Activated CD4-positive, alpha-beta T cell treated with anti-CD3 and anti-CD28 coated beads for 24 hours (primary cell): ENCODE measurements at places on chromosomes 13 and 19.

- DNase-seq, result no peak
Observed at GRCh38 chr19:23801803-23802202, 43.1 kb upstream of the ZNF681 start.

GRCh38 chr19:30017172-30017571 is 75.1 kb downstream of the URI1 start:
- no peak for DNase-seq

DNA sequence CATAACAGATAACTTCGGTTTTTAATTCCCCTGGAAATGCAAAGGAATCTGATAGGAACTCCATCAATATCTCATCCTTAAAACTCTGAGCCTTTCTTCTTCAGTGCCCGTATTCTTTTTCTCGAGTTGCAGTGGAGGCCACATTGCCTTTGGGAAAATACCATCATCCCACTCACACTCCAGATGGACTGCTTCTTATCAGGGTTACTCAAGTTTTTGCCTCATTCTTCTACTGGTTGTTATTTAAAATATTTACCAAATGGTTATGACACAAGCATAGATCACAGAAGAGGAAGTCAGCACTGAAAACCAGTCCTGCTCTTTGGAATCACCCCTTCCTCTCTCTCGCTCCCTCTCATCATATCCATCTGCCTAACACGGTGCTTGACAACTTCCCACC is 1020.5 kb upstream of the SLC10A2 start:
- no peak for DNase-seq

DNA sequence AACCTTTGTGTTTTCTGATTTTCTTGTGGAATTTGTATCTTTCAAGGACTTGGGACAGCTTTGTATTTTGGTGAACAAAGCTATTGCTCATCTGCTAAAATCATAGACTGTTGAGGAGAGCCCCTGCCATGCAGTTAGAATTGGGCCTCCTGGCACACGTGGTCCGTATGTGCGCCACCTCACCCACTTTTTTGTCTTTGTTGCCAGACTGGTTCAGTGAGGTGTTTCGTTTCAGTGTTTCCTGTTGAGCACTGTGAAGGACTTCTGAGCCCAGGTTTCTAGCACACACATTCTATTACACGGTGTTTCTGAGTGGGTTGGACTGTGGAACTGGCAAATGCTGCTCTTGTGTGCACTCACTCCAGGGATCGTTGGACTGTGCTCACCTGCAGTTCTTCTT is 37.6 kb upstream of the RNF113B start:
- DNase-seq, result no peak

- DNase-seq, result no peak
Observed at GRCh38 chr13:50464349-50465251, 378.9 kb downstream of the DLEU7 start.

GRCh38 chr13:113793718-113794085 is 34.7 kb downstream of the TMEM255B start:
- no peak for DNase-seq

DNA sequence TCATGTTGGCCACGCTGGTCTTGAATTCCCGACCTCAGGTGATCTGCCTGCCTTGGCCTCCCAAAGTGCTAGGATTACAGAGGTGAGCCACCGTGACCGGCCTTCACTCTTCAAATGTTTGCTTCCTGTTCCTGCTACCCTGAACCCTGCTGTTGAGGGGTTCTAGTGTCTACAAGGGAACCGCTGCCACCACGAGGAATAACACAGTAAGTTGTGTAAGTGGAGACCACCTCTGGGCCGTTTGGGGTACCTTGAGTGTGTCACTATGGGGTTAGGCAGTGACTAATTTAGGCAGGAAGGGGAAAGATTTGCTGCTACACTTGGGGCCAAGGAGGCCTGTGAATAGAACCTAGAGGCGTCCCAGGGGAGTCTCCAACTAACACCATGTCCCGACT is 2.2 kb upstream of the MYADM start:
- no peak for DNase-seq

DNA sequence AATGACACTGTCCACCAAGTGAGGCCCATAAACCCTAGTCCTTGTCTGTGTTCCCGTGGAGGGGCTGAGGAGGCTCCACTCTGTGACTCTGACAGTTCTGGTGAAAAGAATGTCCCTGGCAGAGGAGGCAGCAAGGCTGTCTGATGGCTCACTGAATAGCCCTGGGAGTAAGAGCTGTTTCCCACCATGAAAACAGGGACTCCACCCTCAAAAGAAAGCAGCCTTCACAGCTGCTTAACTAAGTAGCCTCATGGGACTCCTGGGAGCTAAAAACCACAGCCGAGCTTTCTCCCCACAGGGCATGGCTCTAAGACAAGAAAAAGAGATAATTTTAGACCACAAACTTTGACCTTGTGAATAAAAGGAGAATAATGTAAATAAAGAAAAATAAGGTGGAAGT is 135.1 kb upstream of the FRY start:
- DNase-seq, result no peak

DNA sequence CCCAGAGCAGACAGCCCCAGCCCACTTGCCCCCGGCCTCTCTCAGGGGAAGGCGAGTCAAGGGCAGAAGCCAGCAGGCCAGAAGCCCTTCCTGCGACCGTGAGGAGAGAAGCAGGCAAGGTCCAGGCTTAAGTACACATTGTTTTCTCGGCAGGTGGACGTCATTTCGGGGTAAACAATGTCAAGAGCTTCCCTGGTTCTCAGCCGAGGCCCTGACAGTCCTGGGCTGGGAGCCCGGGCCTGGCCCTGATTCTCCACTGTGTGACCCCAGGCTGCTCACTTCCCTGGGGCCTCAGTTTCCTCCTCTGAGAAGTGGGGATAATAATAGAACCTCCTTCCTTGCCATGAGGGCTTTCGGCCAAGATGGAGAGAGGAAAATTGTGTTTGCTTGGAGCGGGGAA is 19.4 kb downstream of the PLVAP start:
- DNase-seq, result no peak

GRCh38 chr19:13003081-13003480 is 7.8 kb downstream of the NFIX start:
- no peak for DNase-seq

DNA sequence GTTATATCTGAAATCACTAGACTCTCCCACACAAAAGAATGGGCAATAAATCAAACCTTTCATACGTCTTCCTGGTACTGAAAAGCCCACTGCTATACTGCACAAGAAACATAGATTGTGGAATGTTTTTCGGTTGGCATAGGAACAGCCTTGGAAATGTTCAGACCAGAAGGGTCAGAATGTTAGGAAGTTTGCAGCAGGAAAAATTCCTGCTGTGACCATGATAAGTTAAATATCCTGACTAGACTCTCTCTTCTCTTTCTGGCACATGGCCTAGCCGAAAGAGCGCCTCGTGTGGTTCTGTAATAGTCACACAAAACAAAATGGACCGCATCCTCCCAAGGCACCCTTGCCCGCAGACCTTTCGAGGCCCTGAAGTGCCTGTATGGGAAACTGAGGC is 427.2 kb downstream of the COG6 start:
- DNase-seq, result no peak

- DNase-seq, result peak; percentile 38
Observed at GRCh38 chr19:58059003-58059670, at the start of gene ZNF135. Gene ZNF135, plus strand, starts transcription at chr19:58059282. Its CDS starts 721 bp downstream, at chr19:58060003.

- DNase-seq, result no peak
Observed at GRCh38 chr13:110799246-110800236, 86.0 kb downstream of the ING1 start.

DNA sequence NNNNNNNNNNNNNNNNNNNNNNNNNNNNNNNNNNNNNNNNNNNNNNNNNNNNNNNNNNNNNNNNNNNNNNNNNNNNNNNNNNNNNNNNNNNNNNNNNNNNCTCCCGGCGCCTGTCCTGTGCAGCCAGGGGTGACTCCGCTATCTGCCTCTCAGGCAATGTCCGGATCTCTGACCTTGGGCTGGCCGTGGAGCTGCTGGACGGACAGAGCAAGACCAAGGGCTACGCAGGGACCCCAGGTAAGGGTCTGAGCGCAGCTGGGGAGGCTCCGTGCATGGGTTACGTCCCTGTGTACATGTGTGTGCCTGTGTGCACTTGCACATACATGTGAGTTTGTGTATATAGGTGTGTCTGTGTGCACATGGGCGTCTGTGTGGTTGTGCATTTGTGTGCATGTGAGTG is 36.1 kb upstream of the TMEM255B start:
- DNase-seq, result no peak

GRCh38 chr13:50867637-50867945 is 24.1 kb upstream of the DLEU7 start:
- no peak for DNase-seq

DNA sequence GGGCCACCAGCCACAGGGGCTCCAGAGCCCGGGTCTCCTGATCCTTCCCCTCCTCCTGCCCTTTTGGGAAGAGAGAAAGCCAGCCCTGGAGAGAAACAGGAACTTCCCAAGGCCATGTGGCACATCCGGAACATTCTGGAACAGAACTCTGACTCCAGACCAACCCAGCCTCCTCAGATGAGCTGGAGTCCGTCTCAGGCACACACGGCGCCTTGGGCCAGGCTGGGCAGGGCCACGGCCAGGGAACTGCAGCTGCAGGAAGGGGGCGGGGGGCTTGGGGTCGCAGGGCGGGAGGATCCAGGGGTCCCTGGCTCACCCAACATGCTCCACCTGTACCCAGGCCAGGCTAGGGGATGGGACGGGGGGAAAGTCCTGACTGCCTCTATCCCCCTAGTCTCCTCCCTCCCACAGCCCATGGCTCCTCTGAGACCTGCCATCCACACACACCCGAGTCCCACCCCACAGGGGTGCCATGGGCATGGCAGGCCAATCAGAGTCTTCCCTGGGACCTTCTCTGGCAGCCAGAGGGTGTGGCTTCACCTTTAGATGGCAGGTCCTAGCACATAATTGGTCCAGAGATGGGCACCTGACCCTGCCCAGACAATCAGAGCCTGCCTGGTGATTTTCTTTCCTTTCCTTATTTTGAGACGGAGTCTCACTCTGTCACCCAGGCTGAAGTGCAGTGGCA is 22.9 kb downstream of the SBNO2 start:
- no peak for DNase-seq

DNA sequence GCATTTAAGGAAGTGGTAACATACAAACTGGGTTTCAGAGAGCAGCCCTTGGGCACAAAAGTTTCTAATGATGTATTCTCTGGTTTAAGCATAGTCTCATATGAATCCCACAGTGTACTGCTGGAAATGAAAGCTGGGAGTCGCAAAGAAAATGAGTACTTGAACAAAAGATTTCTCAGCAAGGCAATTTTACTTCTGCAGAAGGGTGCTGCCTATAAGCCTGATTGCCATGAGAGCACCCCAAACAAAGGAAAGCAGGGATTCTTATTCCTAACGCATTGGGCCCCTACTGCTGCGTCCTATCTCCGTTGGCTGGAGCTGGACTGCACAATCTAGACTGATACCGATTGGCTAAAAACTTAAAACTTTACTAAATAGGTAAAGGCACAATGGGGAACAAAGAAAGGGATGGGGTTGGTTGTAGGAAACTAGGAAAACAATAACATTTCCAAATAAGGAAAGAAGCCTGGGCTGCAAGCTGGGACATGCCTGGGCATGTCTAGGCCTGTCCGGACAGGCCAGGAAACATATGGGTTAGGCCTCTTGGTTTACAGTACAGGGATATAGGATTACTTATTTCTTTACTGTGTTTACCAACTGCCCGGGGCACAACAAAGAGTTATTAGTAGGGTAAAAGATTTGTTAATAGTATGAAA is 27.4 kb upstream of the VN1R4 start:
- no peak for DNase-seq

- no peak for DNase-seq
Observed at GRCh38 chr13:85825454-85825853, 26.2 kb upstream of the SLITRK6 start.

DNA sequence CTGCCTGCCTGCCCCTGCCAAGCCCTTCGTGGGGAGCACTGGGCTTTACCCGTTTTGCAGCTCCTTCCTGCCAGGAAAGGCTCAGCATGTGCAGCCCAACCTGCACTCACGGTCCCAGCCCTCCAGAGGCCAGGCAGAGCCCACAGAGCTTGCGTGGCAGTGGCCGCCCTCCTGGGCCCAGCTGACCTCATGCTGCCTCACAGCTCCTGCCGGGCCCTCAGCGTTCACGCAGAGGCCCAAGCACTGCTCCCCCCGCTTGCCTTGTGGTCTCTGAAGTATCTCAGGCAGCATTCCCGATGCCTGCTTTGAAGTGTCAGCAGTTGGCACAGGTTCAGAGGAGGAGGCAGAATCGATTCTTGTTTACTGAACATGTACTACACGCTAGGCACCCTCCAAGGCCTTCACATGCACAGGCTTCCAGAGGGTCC is 32.5 kb downstream of the CAPN12 start:
- DNase-seq, result no peak

DNA sequence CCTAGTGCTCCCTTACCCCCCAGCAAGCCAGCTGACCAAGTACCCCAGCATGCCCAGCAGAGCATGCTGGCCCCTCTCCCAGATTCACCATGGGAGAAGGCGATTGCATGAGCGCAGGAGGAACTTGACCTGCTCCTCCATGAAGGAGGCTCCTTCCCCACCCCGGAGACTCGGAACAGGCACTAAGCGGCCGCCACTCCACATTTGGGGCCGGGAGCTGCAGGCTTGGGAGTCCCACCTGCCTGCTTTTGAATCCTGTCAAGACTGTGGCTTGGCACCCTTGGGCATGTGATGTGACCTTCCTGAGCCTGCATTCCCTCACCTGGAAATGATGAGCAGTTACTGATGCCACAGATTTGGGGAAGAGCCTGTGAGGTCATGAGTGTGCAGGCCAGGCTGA is 12.7 kb upstream of the TIMM50 start:
- no peak for DNase-seq

DNA sequence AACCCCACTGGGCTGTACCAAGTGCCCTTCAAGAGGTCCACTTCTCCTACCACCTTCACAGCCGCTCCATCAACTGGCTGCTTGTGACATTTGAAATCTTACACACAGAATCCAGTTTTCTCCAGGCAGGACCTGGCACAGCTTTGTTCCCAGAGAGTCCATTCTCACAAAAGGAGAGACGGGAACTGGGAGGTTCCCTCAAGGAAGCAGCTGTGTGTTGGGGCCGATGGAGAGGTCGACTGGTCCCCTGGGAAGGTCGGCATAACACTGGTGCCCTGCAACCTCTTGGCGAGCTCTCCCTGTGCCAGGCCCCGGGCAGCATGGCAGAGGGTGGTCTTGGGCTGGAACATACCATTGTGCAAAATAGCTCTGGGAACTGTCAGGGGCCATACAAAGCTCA is 21.5 kb downstream of the ELL start:
- DNase-seq, result no peak

DNA sequence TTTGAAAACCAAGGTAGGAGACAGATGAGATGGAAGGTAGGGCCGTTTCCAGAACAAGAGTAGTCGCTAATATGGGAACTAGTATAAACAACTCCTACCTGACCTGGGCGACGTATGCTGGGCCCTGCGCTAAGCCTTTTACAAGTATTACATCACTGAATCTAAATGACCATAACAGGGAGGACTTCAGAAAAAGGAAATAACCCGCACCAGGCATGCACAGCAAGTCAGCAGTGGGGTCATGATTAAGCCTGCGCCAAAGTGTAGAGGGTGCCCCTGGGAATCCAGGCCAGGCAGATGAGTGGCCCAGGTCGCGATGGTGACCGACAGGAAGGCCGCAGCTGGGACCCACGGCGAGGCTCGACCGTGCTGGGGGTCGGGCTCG is 613 bp downstream of the ATP13A1 start:
- no peak for DNase-seq

GRCh38 chr19:17830567-17831418 is 9.5 kb upstream of the INSL3 start:
- DNase-seq, result peak; percentile 47

- no peak for DNase-seq
Observed at GRCh38 chr19:45568732-45569131, 15.9 kb downstream of the OPA3 start.
